RWPE2 (cell line): ENCODE measurements at places on chromosomes 12 and 14.

DNA sequence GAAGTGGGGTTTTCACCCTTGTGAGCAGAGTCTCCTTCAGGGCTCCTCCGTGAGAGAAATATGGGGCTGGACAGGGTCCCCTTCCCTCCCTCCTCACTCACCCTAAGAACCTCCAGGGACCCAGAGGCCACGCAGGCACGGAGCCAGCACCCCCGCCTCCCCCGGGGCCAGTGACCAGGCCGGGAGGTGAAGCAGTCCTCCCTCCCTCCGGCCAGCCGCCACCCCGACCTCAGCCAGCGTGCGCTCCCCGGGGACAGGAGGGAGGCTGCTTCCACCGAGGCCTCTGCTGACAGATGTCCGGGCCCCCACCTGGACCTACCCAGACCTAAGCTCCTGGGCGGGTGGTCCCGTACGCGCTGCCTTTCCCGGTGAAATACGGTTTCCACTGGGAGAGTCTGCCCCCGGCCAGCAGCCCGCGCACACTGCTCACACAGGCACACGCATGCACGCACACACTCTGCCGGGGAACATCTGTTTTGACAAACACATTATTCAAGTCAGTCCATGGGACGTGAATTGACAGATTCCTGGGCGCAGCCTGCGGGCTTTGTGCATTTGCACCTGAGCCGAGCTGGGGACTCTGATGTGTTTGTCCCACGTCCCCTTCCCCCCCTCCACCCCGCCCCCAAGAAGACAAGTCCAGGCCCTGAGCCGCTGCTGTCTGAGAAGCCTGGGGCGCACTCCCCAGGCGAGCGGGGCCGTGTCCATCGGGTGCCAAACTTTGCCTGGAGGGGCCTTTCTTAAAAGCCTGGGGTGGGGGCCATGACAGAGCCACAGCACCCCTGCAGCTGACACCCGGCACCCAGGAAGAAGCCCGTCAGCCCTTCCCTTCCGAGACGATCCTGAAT, 725 bp downstream of the RIMBP2 start:
- no peak for DNase-seq

DNA sequence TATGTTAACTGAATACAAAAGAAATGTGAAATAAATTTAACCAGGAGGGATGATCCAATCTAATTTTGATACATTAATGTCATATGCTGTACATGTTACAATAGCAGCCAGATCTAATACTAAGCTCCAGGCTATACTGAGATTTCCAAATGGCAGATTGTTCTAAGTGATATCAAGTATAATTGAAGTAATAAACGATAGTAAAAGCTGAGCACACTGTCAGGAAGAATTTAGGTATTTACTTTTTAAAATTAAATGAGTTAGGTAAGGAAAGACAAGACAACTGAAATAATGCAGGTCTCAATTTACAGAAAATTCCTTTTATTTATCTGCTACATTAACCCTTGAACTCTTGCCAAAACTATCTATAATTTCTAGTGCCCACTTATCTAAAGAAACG, 39.9 kb downstream of the INSM2 start:
- DNase-seq: no peak

DNA sequence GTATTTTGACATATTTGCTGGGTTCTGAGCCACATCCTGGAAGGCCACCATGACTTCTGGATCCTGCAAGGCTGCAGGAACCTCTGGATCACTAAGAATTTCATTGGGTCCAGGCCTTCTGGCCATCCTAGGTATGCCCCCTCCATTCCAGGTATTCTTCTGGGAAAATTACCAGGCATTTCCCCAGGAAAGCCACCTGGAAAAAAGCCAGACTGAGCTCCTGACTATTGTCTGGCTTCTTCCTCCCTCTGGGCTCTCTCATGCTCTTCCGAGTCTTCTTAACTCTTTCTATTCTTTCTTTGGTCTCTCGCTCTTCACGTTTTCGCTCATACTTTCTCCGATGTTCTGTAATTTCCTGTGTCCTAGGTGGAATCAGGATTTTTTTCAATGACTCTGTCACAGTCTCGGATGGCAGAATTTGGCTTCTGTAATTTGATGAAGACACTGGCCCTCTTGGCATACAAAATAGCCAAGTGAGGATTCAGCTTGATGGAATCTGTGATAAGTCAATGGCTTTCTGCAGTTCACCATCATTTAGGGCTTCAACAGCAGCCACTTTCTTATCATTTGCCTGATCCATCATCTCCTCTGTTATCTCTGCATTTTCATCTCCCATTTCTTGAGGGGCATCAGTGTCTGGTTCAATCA, 42.6 kb downstream of the ATP23 start:
- no peak for DNase-seq

- DNase-seq: no peak
These were observed 858.2 kb upstream of the FLRT2 start for GRCh38 chr14:84671776-84672175.

GRCh38 chr14:49893309-49894213, 679 bp downstream of the ARF6 start:
- DNase-seq: peak; percentile 74

- DNase-seq: no peak
These were observed 42.0 kb downstream of the CKB start for GRCh38 chr14:103480595-103480994.

DNA sequence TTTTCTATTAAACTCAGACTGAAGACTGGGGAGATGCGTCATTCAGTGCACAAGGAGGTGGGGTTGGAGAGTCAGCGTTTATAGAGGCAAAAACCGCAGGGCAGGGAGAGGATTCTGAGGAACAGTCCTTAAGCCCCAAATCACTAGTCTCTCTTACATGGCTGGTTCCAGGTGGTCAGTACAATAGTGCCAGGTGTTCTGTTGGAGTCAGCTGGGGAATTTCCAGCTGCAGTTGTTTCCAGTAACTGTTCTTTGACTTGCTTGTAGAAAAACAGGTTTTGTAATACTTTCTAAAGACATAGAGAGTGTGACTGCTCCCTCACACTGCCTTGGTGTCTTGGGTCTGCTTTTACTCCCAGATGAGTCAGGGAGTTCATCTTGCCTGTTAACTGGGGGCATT, 192.2 kb downstream of the TMTC3 start:
- peak; percentile 72 for DNase-seq

- DNase-seq: no peak
These were observed 256.7 kb upstream of the PLEKHG7 start for GRCh38 chr12:92446083-92446460.
